ENCODE measurements at places on chromosomes 16 and 17. TPM values are rescaled to one million over a fixed set of nuclear protein-coding genes. Genes with fewer than 3 reads are reported as not detected.

The ATP1B2 gene
- total RNA-seq: 10.2 TPM

The KREMEN2 gene
- 30.5 TPM for total RNA-seq

The CLDN7 gene
- 79.9 TPM for total RNA-seq

The NATD1 gene
- total RNA-seq: 12.7 TPM

The CCDC200 gene
- not detected for total RNA-seq

The SLFN12L gene
- 0.09 TPM for total RNA-seq

The MRPL28 gene
- total RNA-seq: 75.3 TPM

The RDM1 gene
- 3.4 TPM for total RNA-seq

The OR3A3 gene
- not detected for total RNA-seq

The KRTAP3-1 gene
- total RNA-seq: 1.3 TPM

The NPIPB2 gene
- 26.8 TPM for total RNA-seq

GRCh38 chr16:79411805-79412204 lies 188.7 kb downstream of the MAF start:
- H3K4me1 ChIP-seq: peaks cover 5% of the 10 kb centered on the region
- H3K36me3 ChIP-seq: no peaks in the 10 kb centered on the region
- H3K27ac ChIP-seq: no peak overlapping the region
- DNase-seq: no peak
- H3K27me3 ChIP-seq: peaks cover 35% of the 10 kb centered on the region
- no peak overlapping the region for H3K4me3 ChIP-seq

DNA sequence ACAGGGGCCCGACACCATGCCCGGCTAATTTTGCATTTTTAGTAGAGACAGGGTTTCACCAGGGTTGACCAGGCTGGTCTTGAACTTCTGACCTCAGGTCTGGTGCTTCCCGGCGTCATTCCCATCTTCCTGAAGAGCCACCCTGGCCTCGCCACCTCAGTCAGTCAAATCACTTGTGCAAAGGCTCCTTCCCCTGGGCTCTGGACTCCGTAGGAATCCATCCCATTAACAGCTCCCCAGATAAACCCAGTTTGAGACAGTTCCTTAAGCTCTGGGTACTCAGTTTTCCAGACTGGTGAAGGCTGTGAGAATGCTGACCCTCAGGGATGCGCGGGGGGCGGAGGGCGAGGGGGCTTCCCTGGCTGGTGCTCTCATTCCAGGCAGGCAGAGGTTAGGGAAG lies 39.5 kb downstream of the MRM1 start:
- no peak overlapping the region for H3K4me3 ChIP-seq
- peaks cover 10% of the 10 kb centered on the region for H3K4me1 ChIP-seq
- peaks cover 96% of the 10 kb centered on the region for H3K27me3 ChIP-seq
- H3K36me3 ChIP-seq: peaks cover 2% of the 10 kb centered on the region

DNA sequence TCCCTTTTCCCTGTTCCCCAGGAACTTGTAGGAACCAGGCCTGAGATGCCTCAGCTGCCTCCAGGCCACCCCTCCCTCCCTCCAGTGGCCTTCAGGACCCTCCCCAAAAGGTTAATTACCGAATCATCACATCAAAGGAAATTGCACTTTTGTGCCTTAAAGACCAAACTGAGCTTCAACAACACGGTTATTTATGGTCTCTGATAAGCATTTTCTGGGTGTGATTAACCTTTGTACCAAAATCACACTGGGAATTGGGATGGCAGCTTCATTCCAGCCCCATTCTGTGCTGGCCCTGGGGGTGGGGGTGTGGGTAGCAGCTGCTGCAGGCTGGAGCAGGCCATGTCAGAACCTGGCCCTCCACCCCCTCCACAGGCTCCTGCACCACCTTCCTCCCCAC lies 16.7 kb downstream of the CRHR1 start:
- no peak overlapping the region for H3K4me3 ChIP-seq
- peaks cover 71% of the 10 kb centered on the region for H3K27me3 ChIP-seq
- no peak for DNase-seq
- H3K36me3 ChIP-seq: no peaks in the 10 kb centered on the region

GRCh38 chr16:88796278-88796677 lies 7.3 kb upstream of the CDT1 start:
- no peak for DNase-seq
- H3K27ac ChIP-seq: no peak overlapping the region
- H3K36me3 ChIP-seq: no peaks in the 10 kb centered on the region
- no peaks in the 10 kb centered on the region for H3K4me1 ChIP-seq
- H3K4me3 ChIP-seq: no peak overlapping the region

GRCh38 chr17:34624767-34625383 lies 45.5 kb downstream of the TMEM132E start:
- no peak overlapping the region for H3K4me3 ChIP-seq
- H3K4me1 ChIP-seq: peaks cover 43% of the 10 kb centered on the region
- H3K36me3 ChIP-seq: no peaks in the 10 kb centered on the region
- peaks cover 29% of the 10 kb centered on the region for H3K27me3 ChIP-seq
- no peak for DNase-seq
- H3K27ac ChIP-seq: no peak overlapping the region

- peaks cover 63% of the 10 kb centered on the region for H3K4me1 ChIP-seq
- DNase-seq: no peak
- H3K27ac ChIP-seq: peak overlapping the region; percentile 25
- no peaks in the 10 kb centered on the region for H3K36me3 ChIP-seq
- no peaks in the 10 kb centered on the region for H3K27me3 ChIP-seq
Measured at GRCh38 chr16:8957063-8957397, 6.7 kb downstream of the USP7 start.

DNA sequence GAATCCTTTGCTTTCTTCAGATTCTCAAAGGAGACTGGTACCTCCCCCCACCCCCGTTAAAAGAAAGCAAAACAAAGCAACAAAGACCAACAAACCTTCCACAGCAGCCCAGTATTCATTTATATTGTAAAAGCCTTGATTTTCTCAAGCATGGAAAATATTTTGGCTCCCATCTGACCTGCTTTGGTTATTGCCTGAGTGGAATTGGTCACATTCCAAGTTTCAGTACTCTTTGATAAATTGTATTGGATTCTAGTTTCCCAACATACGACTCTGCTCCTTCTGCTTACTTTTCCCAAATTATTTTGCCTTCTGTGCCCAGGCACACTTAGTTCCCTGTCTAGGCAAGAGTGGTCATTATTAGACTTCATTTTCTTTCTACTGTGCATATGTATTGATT lies 1.3 kb downstream of the ABCC11 start:
- H3K4me3 ChIP-seq: peak overlapping the region; percentile 89
- no peak for DNase-seq
- H3K27me3 ChIP-seq: no peaks in the 10 kb centered on the region
- no peaks in the 10 kb centered on the region for H3K36me3 ChIP-seq
- peak overlapping the region; percentile 40 for H3K27ac ChIP-seq

GRCh38 chr17:4499431-4500190 lies 930 bp downstream of the SPNS2 start:
- H3K36me3 ChIP-seq: no peaks in the 10 kb centered on the region
- H3K27ac ChIP-seq: peak overlapping the region; percentile 21
- H3K4me1 ChIP-seq: peaks cover 35% of the 10 kb centered on the region
- H3K27me3 ChIP-seq: peaks cover 39% of the 10 kb centered on the region

GRCh38 chr17:73210002-73210678 lies 17.3 kb downstream of the COG1 start:
- peaks cover 32% of the 10 kb centered on the region for H3K36me3 ChIP-seq
- H3K4me1 ChIP-seq: no peaks in the 10 kb centered on the region
- no peak overlapping the region for H3K4me3 ChIP-seq
- H3K27ac ChIP-seq: peak overlapping the region; percentile 61
- no peak for DNase-seq

GRCh38 chr17:80456465-80457235 lies 19.8 kb downstream of the NPTX1 start:
- no peak for DNase-seq
- H3K27ac ChIP-seq: no peak overlapping the region
- peak overlapping the region; percentile 13 for H3K4me3 ChIP-seq
- H3K4me1 ChIP-seq: peaks cover 18% of the 10 kb centered on the region

DNA sequence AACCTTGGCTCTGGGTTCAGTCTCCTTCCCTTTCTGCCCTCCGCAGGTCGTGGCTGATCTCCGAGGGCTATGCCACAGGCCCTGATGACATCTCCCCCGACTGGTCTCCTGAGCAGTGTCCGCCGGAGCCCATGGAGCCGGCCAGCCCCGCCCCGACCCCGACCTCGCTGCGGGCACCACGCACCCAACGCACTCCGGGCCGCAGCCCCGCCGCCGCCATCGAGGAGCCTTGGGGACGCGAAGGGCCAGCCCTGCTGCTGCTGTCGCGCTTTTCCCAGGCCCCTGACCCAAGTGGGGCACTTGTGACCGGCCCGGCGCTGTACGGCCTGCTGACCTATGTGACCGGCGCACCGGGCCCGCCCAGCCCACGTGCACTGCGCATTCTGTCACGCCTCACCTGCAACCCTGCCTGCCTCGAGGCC lies 5.1 kb downstream of the ARMC5 start:
- H3K4me3 ChIP-seq: no peak overlapping the region
- H3K27ac ChIP-seq: no peak overlapping the region
- peaks cover 12% of the 10 kb centered on the region for H3K4me1 ChIP-seq
- H3K27me3 ChIP-seq: no peaks in the 10 kb centered on the region
- no peak for DNase-seq

- H3K27ac ChIP-seq: no peak overlapping the region
- no peak for DNase-seq
- no peaks in the 10 kb centered on the region for H3K36me3 ChIP-seq
Measured at GRCh38 chr17:81150377-81151077, 14.8 kb upstream of the PVALEF start.

GRCh38 chr17:77924757-77925336 lies 33.7 kb upstream of the TNRC6C start:
- H3K27me3 ChIP-seq: peaks cover 68% of the 10 kb centered on the region
- no peak for DNase-seq
- peaks cover 3% of the 10 kb centered on the region for H3K36me3 ChIP-seq

GRCh38 chr16:30090610-30091331 lies 953 bp downstream of the TBX6 start:
- H3K27ac ChIP-seq: no peak overlapping the region
- peaks cover 13% of the 10 kb centered on the region for H3K36me3 ChIP-seq
- peak overlapping the region; percentile 47 for H3K4me3 ChIP-seq

DNA sequence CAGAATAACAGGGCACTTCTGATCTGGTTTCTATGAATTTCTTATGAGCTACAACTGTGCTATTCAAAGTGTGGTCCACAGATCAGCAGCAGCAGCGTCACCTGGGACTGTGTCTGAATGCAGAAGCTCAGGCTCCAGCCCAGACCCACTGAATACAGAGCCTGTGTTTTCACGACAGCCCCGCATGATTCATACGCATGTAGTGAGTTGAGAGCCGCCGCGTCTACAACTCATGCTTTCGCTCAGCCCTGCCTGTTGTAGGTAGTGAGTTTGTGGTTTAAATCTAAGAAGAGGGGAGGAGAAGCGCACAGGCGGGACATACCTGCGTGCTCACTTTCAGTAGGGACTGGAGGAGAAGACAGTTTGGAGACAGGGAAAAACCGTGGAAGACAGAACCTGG lies 28.5 kb upstream of the ELAC2 start:
- no peak overlapping the region for H3K4me3 ChIP-seq
- H3K27ac ChIP-seq: no peak overlapping the region
- H3K36me3 ChIP-seq: no peaks in the 10 kb centered on the region
- H3K4me1 ChIP-seq: peaks cover 6% of the 10 kb centered on the region
- H3K27me3 ChIP-seq: peaks cover 6% of the 10 kb centered on the region
